Lower lobe of right lung (tissue), 2 donors: ENCODE measurements at places on chromosomes 6 and 20. TPM values are rescaled to one million over a fixed set of nuclear protein-coding genes. Genes with fewer than 3 reads are reported as not detected.
A peak's percentile ranks its signal among the peaks of the same experiment; 100 is the strongest.

TPX2 gene
- total RNA-seq = 1.9 TPM

GRCh38 chr20:17807651-17808050 lies 107.9 kb downstream of the BANF2 start:
- peak overlapping the region; percentile 71 for H3K27ac ChIP-seq
- H3K27me3 ChIP-seq = no peaks in the 10 kb centered on the region
- H3K4me3 ChIP-seq = no peak overlapping the region
- no peak for DNase-seq

GRCh38 chr6:124163676-124164075 lies 360.0 kb downstream of the NKAIN2 start:
- no peaks in the 10 kb centered on the region for H3K4me1 ChIP-seq
- H3K27me3 ChIP-seq = no peaks in the 10 kb centered on the region
- no peak overlapping the region for H3K4me3 ChIP-seq
- no peak for DNase-seq
- no peaks in the 10 kb centered on the region for H3K36me3 ChIP-seq

GRCh38 chr20:54069501-54069971 lies 858 bp downstream of the BCAS1 start:
- H3K4me1 ChIP-seq = no peaks in the 10 kb centered on the region
- H3K36me3 ChIP-seq = no peaks in the 10 kb centered on the region
- H3K27me3 ChIP-seq = no peaks in the 10 kb centered on the region
- no peak for DNase-seq

DNA sequence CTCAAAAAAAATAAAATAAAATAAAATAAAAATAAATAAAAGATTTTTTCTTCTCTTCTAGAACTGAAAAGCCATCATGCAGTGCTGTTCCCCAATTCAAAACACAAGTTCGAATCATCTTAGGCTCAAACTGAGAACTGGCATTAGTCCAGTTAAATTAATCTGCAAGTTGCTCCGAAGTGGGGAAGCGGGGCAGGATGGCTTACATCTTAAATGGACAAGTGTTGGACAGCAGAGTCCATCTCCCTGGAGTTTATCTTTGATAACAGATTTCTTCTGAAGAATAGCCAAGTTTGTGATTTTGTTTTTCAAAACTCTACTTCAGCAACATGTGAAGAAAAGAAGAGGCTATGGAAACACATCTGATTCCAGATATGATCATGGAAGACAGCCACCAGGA lies 111.3 kb upstream of the ASF1A start:
- H3K4me3 ChIP-seq = no peak overlapping the region
- H3K27me3 ChIP-seq = no peaks in the 10 kb centered on the region
- no peak for DNase-seq

PSORS1C2 gene
- not detected for total RNA-seq
